ENCODE measurements at places on chromosomes 1 and 21.
A peak's percentile ranks its signal among the peaks of the same experiment; 100 is the strongest.

DNA sequence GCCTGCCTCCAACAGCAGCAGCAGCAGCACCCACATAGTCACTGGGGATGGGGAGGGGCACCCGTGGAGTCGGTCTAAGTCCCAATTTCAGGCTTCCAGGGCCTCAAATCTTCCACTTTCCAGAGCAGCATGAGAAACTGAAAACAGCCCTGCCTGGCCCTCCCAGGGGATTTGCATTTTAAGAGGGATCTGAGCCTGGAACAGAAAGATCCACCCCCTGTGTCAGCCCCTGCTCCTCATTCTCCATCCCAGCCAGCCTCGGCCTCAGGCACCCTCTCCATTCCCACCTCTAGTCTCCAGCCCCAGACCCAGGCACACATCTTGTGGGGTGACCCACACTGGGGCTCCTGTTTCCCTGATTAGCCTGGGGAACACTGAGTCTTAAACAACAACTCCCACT, 51.8 kb downstream of the FBXO2 start:
- DNase-seq = no peak

GRCh38 chr1:184016169-184016568, 21.4 kb downstream of the COLGALT2 start:
- no peak for DNase-seq

DNA sequence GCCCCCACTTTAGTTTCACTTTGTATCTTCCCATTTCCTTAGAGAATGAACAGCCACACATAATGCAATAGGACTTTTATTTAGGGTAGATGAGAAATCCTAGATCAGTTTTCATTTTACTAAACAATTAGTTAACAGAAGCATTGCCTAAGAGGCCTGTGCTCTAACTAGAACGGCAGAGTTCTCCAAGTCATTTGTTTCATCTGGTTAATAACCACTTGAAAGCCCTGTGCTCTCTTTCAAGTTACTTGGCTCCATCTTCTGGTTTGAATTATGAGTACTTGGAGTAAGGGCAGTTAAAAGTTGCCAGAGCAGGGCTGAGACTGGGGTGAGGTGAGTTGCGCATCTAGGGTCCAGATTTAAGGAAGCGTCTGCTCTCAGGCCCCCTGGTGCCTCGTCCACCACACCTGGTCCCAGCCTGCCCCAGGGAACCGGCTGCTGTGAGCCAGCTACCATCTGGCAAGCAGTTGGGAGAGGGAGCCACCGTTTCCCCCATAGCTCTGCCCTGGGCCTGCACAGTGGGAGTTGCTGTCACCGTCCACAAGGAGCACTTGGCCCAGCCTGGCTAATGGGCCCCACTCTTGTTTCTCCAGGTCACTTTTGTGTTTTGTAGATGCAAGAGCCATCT, 18.1 kb upstream of the SLC44A3 start:
- peak; percentile 17 for DNase-seq

DNA sequence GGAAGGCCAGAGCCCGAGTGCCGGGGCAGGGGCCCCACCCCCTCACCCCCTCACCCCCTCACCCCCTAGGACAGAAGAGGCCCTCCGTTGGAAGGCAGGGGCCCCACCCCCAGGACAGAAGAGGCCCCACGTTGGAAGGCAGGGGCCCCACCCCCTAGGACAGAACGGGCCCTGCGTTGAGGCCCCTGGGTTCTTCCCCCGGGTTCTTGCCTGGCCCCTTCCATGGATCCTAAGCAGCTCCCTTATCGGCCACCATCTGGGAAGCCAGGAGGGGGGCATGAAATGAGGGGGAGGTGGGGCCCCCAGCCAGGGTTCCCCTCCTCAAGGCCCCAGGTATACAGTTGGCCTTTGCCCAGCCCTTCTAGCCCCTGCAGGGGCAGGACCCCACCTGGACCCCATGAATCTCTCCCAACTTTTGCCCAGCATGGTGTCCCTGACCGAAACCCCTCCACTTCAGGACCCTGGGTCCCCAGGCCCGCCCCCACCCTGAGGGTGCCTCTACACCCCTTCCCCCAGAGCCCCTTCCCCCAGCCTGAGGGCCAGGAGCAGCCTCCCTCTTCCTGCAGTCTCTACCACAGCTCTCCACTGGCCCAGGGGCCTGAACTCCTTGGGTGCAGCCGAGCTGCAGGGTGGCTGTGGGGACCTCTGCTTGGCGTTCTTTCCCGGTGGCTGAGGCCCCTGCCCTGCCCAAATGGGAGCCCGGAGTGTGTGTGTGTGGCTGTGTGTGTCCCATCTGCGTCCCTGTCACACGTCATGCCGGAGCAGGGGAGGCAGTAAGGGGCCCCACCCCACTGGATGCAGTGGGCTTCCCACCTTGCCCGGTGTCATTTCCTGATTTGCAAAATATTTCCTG, 4.3 kb upstream of the VWA1 start:
- DNase-seq = no peak

DNA sequence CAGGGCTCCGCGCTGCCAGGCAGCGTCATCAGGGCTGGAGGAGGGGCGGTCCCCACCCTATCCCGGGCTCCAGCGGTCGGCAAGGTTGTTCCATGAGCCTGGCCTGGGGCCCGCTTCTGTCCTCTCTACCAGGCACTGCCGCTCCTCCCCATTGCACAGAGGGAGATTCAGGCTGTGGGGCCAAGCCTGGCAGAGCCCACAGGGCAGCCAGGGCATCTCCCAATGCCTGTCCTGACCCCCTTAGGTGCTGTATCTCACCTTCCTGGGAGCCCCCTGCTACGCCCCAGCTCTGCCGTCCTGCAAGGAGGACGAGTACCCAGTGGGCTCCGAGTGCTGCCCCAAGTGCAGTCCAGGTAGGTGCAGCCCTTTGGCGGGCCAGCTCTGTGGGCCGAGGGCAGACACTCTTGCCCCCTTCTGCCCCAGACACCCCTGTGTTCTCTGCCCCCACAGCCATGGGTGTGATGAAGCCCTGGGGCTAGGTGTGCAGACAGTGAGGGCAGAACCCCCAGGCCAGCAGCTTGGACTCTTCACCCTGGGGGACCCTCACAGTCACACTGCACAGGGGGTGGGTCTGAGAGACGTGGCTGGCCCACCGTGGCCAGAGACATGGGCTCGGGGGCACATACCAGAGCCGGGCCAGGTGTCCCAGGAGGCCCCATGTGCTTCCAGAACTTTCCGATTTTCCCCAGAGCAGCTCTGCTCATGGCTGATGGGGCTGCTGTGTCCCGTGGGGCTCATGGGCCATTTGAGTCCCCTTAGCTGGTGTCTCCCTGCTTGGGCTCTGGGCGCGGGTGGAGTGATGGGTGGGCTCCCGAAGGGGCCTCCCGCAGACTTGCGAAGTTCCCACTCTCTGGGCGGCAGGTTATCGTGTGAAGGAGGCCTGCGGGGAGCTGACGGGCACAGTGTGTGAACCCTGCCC, 1.6 kb downstream of the TNFRSF14 start:
- DNase-seq = no peak

DNA sequence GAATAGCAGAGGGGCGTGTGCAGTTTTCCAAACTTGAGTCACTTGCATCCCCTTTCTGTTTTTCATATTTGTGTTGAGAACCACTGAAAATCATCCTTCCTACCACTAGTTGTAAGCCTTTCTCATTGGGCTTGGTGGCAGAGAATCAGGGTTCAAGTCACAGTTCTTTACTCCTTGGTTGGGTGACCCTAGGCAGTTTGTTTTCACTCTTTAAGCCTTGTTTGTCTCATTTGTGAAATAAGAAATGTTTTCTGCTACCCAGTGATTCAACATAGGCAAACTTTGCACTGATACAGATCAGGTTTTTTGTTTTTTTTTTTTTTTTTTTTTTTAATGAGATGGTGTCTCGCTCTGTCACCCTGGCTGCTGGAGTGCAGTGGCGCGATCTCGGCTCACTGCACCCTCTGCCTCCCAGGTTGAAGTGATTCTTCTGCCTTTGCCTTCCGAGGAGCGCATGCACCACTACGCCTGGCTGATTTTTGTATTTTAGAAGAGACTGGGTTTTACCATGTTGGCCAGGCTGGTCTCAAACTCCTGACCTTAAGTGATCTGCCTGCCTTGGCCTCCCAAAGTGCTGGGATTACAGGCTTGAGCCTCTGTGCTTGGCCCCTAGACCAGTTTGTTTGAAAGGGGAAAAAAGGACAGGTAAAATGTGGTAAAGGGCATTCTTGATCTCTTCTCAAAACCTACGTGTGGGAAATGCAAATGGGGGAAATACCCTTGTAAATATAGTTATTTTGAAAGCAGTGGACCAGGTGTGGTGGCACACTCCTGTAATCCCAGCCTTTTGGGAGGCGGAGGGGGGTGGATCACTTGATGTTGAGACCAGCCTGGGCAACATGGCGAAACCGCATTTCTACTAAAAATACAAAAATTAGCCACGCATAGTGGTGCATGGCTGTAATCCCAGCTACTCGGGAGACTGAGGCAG, 3.2 kb downstream of the CLIC4 start:
- DNase-seq = no peak

- no peak for DNase-seq
These were observed 27.2 kb downstream of the AGT start for GRCh38 chr1:230686747-230687146.

DNA sequence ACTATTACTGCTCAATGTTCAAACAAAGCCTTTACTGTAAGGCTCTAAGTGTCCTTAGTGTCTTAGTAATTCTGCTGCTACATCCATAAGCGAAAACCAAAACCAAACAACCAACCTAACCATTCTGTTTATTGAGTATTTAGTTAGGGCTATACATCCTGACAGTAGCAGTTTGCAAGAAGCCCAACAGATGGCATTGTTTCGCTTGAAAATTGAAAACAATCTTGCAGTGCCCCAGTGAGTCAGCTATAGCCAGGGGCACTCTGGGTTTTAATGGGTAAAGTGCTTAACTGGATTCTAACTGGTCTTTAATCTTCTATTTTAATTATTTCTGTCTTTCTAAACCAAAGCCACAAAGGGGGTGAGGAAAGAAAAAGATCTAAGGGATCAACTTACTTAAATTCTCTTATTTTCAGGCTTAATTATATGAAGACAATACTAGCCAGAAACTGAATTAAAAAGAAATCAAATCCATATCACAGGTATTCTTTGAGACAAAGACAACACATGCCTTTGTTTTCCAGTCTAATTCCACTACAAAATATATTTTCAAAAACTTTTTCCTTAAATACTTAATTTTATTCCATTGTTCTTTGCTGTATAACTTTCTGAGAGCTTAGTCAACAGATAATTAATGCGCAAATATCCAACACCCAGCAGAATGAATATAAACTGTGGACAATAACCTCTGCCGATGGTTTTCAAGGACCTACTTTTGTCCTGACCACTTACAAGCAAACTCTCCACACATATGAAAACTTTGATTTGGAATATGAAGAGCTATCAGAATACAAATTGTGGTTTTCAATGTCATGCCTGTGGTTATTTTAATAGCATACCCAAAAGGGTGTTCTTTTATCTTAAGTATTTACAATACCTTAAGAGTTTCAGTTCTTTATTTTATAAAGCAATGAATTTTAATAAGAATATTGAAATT, 15.2 kb downstream of the POGZ start:
- DNase-seq = peak; percentile 86

DNA sequence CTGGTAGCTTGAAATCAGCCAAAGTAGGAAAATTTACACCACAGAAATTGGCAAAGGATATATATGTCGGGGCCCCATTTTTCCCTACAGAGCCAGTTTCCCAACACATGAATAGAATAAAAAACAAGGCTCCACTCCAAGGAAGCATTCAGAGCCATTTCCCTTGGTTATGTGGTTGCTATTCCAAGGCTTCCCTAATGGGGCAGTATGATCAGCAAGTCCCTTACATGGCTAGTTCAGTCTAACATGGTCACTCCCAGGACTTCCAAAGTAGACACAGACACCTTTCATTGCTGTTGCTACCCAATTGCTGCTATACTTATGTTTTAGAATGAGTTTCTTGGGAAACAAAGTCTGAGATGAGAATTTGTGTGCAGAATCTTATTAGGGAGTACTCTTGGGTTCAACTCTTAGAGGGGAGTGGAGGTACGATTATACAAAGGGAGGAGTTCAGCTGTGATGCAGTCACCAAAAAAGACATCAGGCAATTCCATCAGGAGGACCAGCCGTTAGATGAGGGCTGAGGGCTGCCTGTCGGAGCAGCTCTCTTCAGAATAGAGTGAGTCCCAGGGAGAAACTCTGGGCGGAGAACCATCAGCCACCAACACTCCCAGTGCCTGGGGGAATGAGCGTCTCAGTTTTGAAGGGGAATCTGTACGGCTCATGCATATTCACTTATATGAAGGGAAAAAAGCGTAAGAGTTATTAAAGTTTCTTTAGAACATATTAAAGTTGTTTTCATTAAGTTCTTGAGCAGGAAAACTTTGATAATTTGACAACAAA, 92.9 kb downstream of the C21orf91 start:
- DNase-seq = no peak

- DNase-seq = no peak
These were observed 8.8 kb downstream of the TSEN15 start for GRCh38 chr1:184060316-184060715.

GRCh38 chr1:151939779-151940178, 30.5 kb upstream of the THEM4 start:
- no peak for DNase-seq

DNA sequence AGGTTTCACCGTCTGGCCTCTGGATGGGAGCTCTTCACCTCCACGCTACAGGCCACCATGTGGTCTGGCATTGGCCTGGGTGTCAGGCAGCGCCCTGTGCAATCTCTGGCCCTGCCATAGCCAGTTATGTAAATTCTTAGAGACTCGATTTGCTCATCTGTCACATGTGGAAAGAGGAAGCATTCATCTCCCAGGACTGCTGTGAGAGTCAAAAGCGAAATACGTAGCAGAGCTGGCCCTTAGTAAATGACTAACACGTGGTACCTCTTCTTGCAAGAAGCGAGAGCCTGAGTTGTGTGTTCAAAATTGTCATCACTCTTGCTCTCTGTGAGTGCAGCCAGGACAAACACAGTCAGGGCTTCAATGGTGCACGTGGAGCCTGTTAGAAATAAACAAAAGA, 159.0 kb upstream of the BACE2 start:
- no peak for DNase-seq

- DNase-seq = no peak
These were observed 143.9 kb downstream of the KAZN start for GRCh38 chr1:14742181-14742980.

DNA sequence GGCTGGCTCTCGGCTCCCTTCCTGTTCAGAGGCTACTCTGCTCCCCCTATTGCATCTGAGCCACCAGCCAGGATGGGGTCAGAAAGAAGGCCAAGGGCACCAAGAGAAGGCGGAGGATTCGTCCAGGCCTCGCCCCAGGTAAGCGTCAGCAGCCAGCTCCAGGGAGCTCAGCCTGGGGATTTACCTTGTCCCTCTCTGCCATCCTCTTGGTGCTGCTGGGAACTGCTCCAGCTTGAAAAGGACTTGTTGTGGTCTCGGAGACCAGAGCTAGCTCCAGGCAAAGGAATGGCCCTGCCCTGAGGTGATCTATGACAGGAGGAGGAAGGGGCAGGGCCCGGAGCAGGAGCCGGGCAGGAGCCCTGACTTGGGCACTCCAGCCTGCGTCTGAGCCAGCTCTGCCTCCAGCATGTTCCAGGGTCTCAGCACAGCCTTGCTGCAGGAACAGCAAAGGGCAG, 113.7 kb upstream of the IFFO2 start:
- DNase-seq = no peak

DNA sequence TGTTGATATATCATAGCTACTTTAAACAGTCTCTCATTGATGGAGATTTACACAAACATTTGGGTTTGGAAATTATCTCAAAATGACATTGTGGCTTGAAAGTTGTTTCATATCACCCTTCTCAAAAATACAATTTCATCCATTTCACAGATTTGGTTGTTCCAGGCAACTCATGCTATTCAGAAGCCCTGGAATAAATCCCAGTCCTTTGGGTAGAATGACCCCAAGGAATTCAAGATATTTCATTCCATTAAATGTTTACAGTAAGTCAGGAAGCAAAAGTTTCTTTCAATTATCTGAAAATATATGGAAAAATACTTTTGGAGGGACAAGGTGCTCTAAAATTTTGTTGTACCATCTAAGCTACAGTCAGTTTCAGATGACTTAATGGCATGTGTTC, 27.1 kb downstream of the MPZL1 start:
- DNase-seq = no peak

- DNase-seq = no peak
These were observed 20.9 kb downstream of the RNF187 start for GRCh38 chr1:228507961-228508652.
